ENCODE measurements at places on chromosomes 1 and 21. TPM values are rescaled to one million over a fixed set of nuclear protein-coding genes. Genes with fewer than 3 reads are reported as not detected.

Gene AVPR1B
- not detected for total RNA-seq

Gene HLX
- 5.3 TPM for total RNA-seq

Gene FCER1G
- 2.6 TPM for total RNA-seq

Gene IFI44
- 0.66 TPM for total RNA-seq

Gene TMEM200B
- total RNA-seq: not detected

Gene CNR2
- not detected for total RNA-seq

Gene CACNA1E
- total RNA-seq: 0.18 TPM

Gene TNFSF4
- total RNA-seq: 0.55 TPM

Gene KRTAP7-1
- total RNA-seq: not detected

DNA sequence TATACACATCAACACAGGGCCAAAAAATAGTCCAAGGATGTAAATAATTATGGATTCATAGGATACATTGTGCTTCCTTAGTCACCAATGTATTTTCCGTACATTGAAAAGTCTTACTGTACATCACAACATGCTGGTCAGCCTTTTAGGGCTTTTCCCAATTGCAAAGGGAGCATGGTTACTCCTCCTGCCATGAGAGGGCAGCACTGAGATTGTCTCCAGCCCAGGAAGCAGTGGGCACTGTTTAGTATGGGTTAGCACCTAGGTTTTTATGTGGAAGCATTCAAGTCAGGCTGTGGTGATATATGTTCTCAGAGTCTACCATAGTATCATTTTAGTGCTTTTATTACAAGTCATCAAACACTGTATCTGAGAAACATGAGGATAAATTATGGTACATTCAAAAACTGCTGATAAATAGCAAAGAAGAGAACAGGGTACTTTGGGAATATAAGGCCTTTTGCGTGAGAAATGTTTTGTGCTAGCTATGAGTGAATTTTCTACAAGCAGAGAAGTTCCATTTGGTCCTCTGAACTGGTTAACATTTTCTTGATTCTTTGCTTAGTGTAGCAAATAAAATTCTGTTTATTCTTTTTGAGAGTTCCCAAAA lies 34.0 kb downstream of the ST6GALNAC5 start:
- peak; percentile 70 for DNase-seq

DNA sequence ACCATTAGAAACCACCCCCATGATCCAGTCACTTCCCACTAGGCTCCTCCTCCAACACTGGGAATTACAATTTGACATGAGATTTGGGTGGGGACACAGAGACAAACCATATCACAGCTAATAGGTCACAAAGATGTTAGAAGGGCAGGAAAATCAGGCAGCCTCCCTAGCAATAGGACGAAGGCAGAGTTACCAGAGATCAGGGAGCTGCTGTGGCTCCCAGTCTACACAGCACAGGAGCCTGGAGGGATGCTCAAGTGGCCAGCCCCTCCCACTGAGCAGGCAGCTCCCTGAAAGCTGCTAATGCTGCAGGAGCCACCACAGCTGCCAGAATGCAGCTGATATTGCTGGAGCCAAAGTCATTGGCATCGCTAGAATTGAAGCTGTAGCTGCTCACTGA lies 51.0 kb downstream of the CR1L start:
- no peak for DNase-seq

DNA sequence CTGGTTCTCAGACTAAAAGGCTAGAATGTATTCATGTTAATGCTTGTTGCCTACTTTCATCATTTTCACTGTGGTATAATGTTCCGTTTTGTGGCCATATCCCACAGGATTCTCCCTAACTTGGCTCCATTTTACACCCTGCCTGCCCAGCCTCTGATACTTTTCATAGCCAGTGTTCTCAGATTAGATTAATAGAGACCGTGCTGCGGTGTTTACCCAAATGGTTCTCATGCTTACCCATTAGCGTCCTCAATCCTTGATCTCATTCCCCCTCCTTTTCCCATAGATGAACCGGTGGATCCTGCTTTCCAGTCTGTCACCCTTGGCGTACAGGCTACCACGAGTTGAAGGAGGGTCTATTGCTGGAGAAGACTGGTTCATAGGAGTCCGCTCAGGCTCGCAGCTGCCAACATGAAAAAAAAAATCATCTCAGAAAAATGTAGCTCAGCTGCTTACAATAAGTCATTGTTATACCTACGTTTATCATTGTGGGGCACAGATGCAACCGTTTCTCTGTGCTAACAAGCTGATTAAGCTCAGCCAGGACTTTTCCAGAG lies 78.7 kb downstream of the SETD4 start:
- no peak for DNase-seq

DNA sequence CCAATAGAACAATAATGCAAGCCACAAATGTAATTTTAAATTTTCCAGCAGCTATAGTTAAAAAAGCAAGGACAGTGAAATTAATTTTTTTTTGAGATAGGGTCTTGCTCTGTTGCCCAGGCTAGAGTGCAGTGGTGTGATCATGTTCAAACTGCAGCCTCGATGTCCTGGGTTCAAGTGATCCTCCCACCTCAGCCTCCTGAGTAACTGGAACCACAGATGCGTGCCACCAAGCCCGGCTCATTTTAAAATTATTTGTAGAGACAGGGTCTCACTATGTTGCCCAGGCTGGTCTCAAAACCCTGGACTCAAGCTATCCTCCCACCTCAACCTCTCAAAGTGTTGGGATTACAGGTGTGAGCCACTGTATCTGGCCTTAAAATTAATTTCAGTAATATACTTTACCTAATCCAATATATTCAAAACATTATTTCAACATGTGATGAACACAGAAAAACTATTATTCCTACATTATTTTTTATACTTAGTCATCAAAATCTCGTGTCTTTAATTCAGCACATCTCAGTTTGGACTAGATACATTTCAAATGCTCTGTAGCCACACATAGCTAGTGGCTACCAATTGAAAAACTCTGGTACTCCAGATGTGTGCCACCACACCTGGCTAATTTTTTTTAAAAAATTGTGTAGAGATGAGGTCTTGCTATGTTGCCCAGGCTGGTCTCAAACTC lies 10.8 kb upstream of the ID3 start:
- DNase-seq: no peak

- peak; percentile 19 for DNase-seq
Observed at GRCh38 chr1:210257698-210258529, 25.3 kb downstream of the SERTAD4 start.

GRCh38 chr1:221793439-221794078 lies 51.7 kb upstream of the DUSP10 start:
- DNase-seq: no peak

GRCh38 chr1:156075775-156076204 lies 6.5 kb downstream of the MEX3A start:
- DNase-seq: no peak

DNA sequence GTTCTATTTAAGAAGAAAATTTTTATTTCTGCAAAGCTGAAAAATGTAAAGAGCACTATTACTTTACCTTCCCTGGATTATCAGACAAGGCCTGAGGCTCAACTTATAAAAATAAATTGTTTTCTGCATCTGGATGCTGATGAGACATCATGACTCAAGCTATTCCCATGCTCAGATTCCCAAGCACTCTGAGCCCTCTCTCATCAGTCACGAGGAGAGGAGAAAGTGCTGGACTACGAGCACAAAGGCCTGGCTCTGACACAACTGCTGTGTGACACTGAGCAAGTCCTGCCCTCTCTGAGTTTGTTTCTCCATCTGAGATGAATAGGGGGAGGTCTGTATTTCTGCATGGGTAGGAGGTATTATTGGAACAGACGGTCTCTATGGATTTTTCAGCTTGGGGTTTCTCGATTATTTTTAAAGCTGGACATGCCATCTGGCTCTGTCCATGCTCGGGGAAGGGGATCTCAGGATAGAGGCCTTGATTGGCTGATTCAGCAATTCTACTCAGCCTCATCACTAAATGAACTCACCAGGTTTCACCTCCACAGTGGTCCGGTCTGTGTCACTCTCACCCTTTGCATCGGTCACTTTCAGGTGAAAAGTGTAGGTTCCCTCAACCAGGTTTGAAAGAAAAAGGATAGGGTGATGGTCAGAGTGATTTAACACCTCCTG lies 107.7 kb downstream of the KIAA0319L start:
- peak; percentile 53 for DNase-seq

DNA sequence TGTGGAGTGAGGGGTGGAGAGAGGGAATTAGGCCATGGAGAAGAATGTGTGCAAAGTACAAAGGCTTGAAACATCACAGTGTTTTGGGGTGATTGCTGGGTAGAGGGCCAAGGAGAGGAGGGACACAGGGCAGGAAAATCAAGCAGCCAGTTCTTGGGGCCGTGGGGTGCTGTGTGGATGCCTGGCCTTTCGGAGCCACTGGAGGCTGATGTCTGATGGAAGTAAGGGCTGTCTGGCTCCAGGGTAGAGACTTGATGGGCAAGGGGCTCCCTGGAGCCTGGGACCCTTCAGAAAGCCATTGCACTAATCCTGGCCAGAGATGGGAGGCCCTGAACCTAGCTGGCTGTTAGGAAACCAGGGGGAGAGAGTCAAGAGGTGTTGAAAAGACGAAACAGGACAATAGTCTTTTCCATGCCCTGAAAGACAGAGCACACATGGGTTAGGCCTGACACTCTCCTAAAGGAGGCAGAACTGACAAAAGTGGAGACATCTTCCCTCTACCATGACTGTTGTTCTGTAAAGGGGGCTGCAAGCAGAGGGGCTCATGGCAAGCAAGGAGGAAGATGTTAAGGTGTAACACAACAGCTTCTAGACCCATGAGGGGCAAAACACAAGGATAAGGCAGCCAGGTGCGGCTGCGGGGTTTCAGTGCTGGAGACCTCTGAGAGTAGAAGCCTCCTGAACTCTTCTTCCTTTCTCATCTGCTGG lies 21.0 kb downstream of the ATF3 start:
- DNase-seq: no peak

- no peak for DNase-seq
Observed at GRCh38 chr1:107357376-107357775, 216.5 kb downstream of the NTNG1 start.

- no peak for DNase-seq
Observed at GRCh38 chr21:42455754-42456440, 40.1 kb downstream of the RSPH1 start.

DNA sequence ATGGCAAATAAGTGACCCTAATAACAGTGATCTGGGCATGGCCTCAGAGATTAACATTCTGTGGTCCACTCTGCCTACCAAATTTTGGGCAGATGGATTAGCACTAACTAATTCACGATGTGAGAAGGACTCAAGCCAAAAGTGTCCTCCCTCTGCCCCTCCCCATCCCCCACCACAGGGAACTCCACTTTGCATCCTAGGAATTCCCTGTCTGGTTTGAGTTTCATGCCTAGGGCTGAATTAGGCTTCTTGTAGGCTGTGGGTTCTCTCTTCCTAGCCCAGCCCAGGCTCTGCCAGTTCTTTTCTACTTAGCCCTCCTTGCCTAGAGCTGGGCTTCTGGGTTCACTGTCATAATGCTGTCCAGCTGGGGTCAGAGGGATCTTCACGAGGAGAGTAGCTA lies 64.1 kb downstream of the ATP2B4 start:
- no peak for DNase-seq

GRCh38 chr1:25182629-25183028 lies 49.7 kb downstream of the SYF2 start:
- no peak for DNase-seq

DNA sequence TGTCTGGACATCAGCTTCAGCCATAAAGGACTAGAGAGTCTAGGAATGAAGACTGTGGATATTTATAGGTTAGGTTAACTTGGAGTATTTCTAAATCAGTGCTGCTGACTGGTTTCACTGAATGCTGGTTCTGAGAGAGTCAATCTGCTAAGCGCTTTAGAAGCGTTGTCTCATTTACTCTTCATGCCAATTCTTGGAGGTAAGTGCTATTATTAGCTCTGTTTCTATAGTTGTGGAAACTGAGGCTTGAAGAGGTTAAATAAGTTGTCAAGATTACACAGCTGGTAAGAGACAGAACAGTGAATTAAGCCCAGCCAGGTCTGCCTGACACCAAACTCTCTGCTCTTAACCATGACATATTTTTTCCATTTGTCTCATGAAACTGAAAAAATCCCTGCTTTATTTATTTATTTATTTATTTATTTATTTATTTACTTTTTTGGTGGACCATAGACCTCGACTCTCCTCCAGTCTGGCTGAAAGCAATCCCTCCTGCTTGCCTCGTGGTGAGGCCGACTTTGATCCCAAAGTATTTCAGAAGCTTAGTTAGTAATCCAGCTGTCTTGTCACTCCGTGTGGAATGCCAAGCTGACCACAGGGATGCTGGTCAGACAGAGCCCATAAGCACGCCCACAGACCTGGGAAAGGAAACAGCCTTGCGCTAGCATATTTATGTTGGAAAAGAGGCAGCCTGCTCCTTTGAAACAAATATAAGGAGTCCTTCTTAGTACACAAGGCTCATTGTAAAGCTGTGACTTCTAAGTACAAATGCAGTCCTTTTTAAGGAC lies 16.9 kb downstream of the NTMT2 start:
- peak; percentile 76 for DNase-seq

DNA sequence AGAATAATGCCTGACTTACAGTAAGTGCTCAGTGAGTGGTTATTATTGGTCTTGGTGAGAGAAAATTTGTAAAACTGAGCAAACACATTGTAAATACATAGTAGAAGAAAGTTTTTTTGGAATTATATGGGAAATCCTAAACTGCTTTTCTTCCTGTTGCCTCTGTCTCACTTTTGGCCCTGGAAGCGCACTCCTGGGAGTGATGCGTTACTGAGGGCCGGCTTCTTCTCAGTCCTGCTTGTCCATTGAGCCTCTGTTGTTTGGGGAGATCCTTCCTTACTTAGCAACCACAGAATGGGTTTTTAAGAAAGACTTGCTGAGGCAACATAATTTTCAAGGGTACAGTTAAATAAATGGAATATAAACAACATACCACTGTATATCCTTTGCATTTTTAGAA lies 166.0 kb downstream of the EDEM3 start:
- DNase-seq: no peak

DNA sequence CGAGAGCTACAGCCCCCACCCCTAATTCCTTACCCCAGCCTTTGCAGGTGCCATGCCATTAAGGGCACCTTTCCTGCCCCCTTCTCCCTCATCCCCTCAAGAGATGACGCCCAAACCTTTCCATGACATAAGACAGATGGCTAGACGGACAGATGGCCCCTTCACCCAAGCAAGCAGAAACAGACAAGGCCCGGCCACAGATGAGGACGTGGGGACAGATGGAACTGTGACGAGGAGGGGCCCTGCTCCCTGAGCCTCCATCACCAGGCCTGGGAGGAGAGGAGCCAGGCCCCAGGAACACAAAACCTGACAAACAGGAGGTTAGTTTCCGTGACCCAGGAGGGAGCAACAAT lies 24.7 kb upstream of the PEF1 start:
- no peak for DNase-seq

DNA sequence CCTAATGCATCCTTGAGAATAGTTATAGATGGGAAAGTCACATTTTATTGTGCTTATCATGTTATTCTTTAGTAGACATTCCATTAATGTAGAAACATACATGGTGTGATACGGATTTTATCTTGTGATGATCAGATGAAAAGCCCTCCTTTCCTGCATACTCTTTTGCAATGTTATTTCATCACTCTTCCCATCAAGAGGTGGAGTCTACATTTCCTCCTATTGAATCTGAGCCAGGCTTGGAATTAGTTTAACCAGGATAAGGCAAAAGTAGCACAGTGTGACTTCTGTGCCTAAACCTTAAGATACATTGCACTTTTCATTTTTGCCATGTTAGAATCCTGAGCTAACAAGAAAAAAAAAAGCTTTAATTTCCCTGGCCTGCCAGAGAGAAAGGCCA lies 393.7 kb upstream of the ST6GALNAC5 start:
- DNase-seq: no peak

GRCh38 chr1:36411674-36412648 lies 14.3 kb upstream of the LSM10 start:
- peak; percentile 45 for DNase-seq

GRCh38 chr1:194067772-194068171 lies 881.4 kb upstream of the B3GALT2 start:
- no peak for DNase-seq
